Hematopoietic multipotent progenitor cell treated with erythropoietin and hydrocortisone succinate and interleukin-3 and kit ligand, for 17 days (in vitro differentiated cells): ENCODE measurements at places on chromosomes 5 and 9.

GRCh38 chr5:23157716-23158115, 304.6 kb upstream of the CDH12 start:
- no peak for DNase-seq

DNA sequence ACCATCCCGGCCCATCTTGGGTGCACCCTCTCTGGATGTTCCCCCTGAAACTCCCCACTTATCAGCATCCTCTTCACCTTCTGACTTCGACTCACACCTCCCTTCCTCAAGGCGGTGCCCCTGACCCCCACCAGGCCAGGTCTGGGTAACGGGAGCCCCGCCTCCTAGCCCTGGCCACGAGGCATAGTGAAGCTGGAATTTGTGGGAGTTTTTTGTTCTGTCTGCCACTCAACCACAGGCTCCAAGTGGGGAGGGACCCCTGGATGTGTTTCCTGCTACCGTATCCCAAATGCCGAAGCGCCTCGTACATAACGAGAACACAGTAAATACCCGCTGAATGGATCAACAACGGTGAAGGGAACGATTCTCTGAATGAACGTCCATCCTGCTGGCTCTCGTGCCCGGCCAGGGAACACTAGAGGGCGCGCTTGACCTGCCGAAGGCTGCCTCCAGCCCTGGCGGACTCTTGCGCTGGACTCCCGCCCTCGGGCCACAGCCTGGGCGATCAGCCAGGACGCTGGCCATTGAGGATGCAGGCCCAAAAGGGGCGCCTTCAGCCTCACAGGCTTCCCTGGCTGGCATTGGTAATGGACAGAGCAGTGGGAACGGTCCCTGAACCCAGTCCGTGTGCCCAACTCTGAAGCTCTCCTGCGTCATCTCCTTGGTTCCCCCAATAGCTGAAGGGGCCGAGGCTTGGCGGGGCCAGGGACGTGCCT, 47.3 kb upstream of the PHYKPL start:
- peak; percentile 45 for DNase-seq

- no peak for DNase-seq
Observed at GRCh38 chr5:98570661-98571191, 202.7 kb upstream of the RGMB start.

- no peak for DNase-seq
Observed at GRCh38 chr9:110886832-110887231, 151.4 kb downstream of the LPAR1 start.

GRCh38 chr5:172545291-172545801, 91.0 kb upstream of the SH3PXD2B start:
- no peak for DNase-seq
